ENCODE measurements at places on chromosomes 16 and 17. TPM values are rescaled to one million over a fixed set of nuclear protein-coding genes. Genes with fewer than 3 reads are reported as not detected.

ADCY9 gene
- polyA plus RNA-seq, result 13.0 TPM

HASPIN gene
- polyA plus RNA-seq, result 0.11 TPM

FAM20A gene
- 2.3 TPM for polyA plus RNA-seq

SMARCD2 gene
- 27.9 TPM for polyA plus RNA-seq

DNA sequence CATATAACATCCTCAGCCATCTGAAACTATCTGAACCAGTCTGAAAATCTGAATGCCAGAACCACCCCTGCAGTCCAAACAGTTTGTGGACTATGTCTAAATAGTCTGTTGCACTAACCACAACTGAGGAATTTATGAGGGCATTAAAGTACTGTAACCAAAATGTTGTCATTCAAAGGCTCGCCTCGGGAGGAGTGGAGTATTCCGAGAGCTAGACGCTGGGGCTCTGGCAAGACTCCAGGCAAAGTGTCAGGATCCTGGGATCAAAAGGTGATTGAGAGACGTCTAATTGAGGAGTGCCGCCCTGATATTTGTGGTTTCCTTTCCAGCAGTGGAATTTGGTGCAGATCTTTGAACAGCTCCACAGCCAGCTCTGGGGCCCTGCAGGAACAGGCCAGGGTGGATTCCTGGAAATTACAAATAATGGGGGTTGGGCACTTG is 142.9 kb upstream of the MYOCD start:
- DNase-seq, result peak; percentile 25

- DNase-seq, result no peak
These were observed 8.4 kb downstream of the CASKIN2 start for GRCh38 chr17:75506888-75507287.

GRCh38 chr16:83955218-83956130 is 2.4 kb downstream of the OSGIN1 start:
- peak; percentile 71 for DNase-seq

DNA sequence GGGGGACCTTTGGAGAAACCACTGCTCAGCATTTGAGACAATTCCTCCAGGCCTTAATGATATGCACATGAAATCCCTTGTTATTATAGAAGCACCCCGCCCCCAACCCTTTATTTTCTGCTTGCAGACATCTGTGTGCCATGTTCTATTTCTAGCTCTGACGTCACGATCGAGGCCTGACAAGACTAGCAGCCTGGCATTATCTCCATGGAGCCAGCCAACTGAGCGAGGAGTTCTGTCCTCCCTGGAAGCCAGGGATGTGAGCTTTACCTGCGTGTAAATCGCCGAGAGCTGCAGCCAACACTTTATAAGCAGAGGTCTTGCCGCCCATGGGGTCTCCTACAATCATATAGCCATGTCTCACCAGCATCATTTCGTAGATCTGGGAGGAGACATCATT is 116.9 kb downstream of the DNAH3 start:
- peak; percentile 26 for DNase-seq

- DNase-seq, result no peak
These were observed 185.3 kb downstream of the AATF start for GRCh38 chr17:37134050-37134449.

- DNase-seq, result no peak
These were observed 1.5 kb downstream of the C17orf114 start for GRCh38 chr17:4800462-4801196.

GRCh38 chr17:5272322-5272721 is 9.8 kb upstream of the RABEP1 start:
- DNase-seq, result no peak

GRCh38 chr17:7852262-7852670 is 2.6 kb upstream of the TMEM88 start:
- peak; percentile 82 for DNase-seq

DNA sequence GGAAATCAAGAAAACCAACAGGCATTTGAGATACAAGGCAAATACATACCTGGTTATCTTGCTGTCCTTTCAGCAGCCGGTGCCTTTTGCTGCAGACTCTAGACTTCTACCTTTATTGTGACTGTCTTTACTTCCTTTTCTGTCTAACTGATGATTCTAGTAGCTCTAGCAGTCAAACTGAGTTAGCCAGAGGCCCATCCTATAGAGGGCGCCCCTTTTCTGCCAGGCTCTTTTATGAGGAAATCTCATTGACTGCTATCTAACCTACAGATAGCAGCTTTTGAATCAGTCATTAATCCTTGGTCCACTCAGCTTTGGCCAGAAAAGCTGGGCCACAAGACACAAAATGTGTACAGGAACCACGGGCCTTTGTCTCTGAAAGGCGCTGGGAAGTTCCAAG is 87.5 kb upstream of the WSB1 start:
- DNase-seq, result no peak

GRCh38 chr17:17815436-17816200 is 21.2 kb downstream of the SREBF1 start:
- no peak for DNase-seq

All from right cardiac atrium (tissue), 5 donors.